ENCODE measurements at places on chromosomes 13 and 19.
A peak's percentile ranks its signal among the peaks of the same experiment; 100 is the strongest.

DNA sequence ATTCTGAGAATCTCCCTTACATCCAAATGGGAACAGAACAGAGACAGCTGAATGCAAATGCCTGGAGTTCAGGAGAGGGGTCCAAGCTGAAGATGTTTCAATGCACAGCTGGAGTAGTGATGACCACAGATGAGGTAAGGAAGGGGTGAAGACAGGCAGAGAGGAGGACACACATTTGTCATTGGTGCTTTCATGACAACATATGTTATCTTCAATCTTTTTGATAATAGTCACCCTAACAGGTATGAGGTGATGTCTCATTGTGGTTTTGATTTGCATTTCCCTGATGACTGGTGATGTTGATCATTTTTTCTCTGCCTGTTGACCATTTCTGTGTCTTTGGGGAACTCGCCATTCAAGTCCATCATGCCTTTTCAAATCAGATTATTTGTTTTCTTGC lies 19.2 kb downstream of the SIGLEC7 start:
- no peak for DNase-seq

GRCh38 chr13:23865906-23866305 lies 23.3 kb downstream of the MIPEP start:
- DNase-seq: no peak

DNA sequence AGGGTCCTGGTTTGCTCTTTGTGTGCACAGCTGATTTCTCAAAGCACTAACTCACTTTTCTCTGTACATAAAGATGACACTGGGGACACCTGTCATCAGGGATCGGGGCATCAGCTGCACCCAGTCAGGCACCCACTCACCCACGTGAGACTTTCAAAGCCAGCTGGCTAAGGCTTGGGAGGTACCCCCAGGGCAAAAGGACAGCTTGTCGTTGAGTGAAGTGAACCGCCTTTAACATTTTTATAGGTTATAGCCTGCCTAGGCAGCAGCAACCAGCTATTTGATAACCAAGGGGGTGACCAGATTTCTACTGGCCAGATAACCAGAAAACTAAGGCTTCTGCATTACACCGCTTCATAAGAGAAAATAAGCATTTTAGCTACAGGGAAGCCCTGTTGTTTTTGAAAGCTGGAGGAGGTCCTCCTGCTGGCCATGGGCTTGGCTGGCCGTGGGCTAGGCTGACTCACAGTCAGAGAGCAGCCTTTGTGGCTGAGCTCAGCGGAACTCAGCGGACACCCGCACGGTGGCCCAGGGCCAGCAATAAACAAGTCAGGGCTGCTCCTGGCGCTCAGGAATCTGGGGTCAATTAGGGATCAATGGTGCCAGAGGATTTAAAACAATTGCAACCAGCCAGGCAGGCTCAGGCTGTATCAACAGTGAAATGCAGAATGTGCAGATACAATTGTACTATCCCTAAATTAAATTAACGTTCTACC lies 57.1 kb downstream of the ALOX5AP start:
- DNase-seq: peak; percentile 77

- DNase-seq: peak; percentile 84
Measured at GRCh38 chr19:34480971-34481841, at the start of gene WTIP. WTIP (plus strand) TSS chr19:34481758; CDS start chr19:34481975, 217 bp downstream.

GRCh38 chr13:89267734-89268133 lies 1596.6 kb downstream of the SLITRK5 start:
- no peak for DNase-seq

GRCh38 chr13:91056746-91057145 lies 290.7 kb upstream of the MIR17HG start:
- DNase-seq: no peak

DNA sequence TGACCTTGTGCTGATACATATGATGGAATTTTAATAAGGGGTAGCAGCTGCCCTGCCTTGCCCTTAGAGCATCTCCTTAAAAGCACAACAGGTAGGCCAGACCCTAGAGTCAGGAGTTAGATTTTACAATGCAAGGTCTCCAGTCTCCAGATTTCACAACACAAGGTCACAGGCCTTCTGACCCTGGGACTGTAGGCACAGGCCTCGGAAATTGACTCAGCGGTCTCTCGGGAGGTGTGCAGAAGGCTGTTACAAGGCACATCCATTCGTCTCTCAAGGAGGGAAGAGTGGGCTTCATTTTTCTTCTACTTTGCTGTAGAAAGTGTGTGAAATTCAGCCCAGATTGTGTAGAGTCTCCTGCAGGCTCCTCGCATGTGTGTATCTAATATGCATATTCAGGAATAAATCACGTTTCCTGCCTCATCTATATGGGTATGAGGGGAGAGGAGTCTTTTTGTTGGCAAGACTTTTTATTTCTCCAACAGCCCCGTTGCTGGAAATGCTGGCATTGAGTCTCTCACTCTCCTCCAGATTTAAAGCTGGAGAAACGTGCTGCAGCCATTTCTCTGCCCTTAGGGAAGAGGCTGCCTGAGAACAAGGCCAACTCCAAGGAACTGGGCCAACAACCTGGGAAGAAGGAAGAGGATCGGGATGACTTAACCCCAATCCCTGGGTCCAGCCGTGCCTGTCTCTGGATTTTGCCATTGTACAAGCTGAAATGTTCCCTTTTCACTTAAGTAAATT lies 24.5 kb downstream of the UQCRFS1 start:
- DNase-seq: no peak

- no peak for DNase-seq
Measured at GRCh38 chr13:26950546-26950945, 190.0 kb upstream of the GPR12 start.

Data from left ventricle myocardium inferior (tissue), 1 donor.